ENCODE measurements at places on chromosomes 7 and 10.

DNA sequence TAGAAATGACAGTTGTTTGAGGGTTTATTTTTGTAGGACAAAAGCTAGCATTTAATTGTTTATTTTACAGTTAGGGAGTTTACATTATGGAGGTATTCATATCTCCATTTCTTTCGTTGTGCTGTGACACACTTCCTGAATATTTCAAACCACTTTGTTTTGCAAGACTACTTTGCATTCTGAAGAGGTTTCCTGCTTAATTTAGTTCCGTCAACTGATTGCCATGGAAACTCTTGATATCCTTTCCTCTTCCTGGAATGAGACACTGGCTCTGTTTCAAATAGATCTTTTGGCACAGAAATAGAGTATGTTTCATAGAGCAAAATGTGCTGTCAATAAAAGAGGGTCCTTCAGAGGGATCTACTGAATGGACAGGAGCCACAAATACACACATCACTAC lies 159.5 kb upstream of the AGR3 start:
- DNase-seq = no peak

DNA sequence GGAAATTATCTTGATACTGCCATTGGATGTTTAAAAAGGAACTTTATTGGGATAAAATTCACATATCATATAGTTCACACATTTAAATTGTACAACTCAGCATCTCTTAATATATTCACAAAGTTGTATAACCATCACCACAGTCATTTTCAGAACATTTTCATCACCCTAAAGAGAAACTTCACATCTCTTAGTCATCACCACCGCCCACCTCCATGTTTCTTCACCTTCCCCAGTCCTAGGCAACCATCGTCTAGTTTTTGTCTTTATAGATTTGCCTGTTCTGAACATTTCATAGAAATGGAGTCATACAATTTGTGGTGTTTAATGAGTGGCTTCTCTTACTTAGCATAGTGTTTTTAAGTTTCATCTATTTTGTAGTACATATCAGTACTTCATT lies 96.6 kb downstream of the ANKRD30A start:
- DNase-seq = no peak

DNA sequence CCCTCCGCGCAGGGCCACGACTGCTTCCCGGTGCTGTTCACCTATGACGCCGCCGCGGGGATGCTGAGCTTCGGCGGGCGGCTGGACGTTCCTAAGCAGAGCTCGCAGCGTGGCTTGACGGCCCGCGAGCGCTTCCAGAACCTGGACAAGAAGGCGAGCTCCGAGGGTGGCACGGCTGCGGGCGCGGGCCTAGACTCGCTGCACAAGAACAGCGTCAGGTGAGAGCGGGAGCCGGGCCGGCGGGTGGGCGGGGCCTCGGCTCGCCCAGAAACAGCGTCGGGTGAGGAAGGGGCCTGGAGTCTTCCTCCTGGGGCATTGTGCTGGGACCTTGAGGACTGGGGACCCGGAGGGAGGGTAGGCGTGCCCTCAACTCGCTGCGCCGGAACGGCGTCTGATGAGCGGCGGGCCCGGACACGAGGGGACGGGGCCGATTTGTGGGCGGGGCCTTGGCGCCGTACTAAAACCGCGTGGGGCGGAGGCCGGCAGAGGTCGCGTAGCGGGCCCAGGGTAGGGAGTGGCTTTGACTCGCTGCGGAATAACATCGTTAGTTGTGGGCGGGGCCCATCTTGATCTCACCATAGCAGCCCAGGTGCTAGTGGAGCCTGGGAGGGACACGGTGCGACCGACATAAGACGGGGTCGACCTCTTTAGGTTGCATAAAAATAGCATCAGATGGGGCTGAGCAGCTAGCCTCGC lies 15.6 kb downstream of the PDAP1 start:
- DNase-seq = no peak

- DNase-seq = no peak
Observed at GRCh38 chr10:118141471-118141870, 94.7 kb upstream of the RAB11FIP2 start.

- no peak for DNase-seq
Observed at GRCh38 chr10:13803566-13804554, 217.1 kb downstream of the PRPF18 start.

DNA sequence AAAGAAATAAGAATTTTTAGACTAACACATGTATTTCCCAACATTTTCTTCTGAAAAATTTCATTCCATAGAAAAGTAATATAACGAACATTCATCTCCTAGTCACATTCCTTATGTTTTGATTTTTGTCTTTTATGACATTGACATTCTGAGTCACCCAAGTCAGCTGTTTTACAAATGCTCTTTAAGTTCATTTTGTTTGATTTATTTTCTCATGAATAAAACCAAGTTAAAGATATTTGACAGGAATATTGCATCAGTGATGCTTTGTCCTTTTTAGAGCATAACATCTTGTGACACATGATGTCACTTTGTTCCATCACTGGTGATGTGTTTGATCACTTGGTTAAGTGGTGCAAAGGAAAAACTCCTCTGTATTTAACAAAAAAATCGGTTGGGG lies 48.4 kb downstream of the HGF start:
- DNase-seq = no peak

DNA sequence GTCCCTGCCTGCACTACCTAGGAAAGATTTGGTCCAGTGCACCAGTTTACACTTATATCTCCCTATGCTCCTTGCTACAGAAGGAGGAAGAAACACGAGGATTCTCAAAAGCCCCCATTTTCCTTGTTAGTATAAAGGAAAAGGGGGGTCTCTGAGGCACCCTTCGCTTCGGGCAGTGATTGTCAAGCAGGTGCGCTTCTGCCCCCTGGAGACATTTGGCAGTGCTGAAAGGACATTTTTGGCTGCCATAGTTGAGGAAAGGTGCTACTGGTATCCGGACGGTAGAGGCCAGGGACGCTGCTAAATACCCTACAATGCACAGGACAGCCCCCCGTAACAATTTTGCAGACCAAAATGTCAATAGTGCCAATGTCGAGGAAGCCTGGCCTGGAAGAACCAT lies 193.7 kb downstream of the GFRA1 start:
- DNase-seq = no peak

GRCh38 chr7:129664029-129665012 lies 52.8 kb downstream of the NRF1 start:
- no peak for DNase-seq

- no peak for DNase-seq
Observed at GRCh38 chr7:105743351-105744090, 132.9 kb downstream of the ATXN7L1 start.

GRCh38 chr10:47423476-47423875 lies 39.4 kb upstream of the ZNF488 start:
- no peak for DNase-seq

DNA sequence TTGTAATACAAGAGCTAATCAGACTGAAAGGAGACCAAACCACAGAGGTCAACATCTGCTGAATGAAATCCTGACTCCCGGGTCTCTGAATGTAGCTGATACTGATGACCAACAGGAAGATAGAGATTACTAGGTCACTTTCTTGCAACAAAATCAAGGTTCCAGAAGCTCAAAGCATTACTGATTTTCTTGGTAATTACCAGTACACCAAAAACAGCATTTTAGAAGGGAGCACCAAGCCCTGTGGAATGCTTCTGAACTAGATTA lies 177.7 kb downstream of the SLC25A13 start:
- no peak for DNase-seq

DNA sequence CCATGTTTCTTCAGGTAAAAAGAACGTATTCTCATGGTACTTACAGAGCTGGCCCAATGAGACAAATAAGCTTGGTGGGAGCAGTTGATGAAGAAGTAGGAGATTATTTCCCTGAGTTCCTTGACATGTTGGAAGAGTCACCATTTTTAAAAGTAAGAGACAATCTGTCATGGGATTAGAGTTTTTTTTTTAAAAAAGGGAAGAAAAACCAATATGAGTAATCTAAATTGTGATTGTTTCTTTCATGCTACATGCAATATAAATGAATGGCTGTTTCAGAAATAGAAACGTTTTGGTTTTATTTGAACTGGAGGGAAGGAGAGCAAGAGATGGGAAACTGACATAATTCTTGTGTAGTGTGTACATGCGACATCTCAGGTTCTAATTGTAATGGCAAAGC lies 32.8 kb downstream of the TMEM60 start:
- DNase-seq = no peak

- no peak for DNase-seq
Observed at GRCh38 chr10:119221666-119222065, 14.3 kb downstream of the GRK5 start.

DNA sequence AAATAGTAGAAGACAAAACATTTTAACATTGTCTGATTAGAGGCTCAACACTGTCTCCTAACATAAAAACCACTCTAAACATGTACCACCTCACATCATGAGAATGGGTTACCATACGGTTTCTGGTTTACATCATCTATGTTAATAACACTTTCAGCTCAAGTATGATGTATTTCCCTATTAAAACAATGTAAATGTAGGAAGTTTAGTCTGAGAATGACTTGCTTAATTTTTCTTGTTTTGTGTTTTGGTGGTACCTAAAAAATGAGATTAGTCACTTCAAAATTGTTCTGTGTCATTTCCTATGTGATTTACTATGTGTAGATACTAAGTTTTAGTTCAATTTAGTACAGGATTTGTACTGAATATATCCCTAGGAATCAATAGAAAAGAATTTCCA lies 195.8 kb upstream of the SEMA3C start:
- DNase-seq = no peak

DNA sequence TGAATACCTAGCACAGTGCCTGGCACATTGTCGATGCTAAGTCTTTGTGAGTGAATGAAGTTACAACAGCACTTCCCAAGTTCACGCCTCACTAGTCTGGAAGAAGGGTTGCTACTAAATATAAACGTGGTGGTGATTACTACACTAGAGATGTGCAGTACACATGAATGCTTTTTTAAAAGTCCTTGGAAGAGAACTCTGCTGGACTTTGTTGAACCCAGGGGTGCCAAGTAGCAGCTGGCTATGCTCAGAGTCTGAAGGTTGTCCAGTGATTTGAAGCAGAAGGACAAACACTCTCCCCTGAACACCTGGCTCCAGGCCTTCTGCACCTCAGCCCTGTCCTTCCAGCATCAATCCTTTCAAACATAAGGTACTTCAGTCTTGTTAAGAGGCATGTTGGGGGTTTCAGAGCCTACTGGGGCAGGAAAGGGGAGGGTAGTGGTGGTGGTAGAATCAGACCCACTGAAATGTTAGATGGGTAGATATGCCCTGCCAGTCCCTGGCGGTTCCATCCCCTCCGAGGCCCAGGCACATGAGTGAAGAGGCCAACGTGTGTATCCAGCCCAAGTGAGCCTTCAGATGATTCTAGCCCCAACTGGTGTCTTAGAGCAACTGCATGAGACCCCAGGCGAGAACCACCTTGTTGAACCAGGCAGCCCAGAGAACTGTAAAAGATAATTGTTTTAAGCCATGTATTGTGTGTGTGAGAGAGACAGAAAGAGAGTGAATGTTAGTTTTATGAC lies 94.4 kb downstream of the TAX1BP1 start:
- no peak for DNase-seq

GRCh38 chr7:105489409-105489808 lies 32.7 kb downstream of the PUS7 start:
- no peak for DNase-seq

GRCh38 chr7:17771901-17772408 lies 168.3 kb downstream of the SNX13 start:
- no peak for DNase-seq

DNA sequence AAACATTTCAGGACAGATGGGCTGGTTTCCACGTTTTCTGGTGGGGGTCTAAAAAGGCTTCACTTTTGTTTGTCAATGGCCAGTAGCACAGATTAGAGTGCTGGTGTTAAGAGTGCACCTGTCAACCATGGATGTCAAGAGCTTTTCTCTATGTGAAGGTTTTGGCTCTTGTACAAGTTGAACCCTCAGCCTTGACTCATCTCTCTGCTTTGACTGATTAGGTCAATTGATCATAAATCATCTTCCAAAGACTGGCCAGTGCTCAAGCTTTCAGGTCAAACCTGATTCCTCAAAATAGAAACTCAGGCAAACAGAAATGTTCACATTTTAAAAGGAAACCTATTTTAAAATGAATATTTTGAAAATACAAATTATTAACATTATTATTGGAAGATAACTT lies 59.6 kb upstream of the SP4 start:
- no peak for DNase-seq

DNA sequence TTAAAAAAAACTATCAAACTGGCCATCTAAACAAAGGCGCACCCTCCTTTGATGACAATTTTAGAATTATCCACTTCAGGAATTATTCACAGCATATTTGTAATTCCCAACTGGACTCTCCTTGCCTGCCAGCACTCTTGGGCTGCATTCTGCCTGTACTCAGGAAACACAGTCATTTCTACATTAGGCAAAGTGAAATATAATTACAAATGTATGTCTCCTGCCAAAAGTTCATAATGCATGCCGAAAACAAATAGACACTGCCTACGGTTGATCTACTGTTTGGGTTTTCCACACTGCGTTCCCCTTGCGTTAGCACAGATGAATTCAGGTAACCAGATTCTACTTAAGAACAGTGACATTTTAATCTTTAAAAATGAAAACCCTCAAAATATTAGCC lies 1.9 kb downstream of the HGF start:
- DNase-seq = no peak

DNA sequence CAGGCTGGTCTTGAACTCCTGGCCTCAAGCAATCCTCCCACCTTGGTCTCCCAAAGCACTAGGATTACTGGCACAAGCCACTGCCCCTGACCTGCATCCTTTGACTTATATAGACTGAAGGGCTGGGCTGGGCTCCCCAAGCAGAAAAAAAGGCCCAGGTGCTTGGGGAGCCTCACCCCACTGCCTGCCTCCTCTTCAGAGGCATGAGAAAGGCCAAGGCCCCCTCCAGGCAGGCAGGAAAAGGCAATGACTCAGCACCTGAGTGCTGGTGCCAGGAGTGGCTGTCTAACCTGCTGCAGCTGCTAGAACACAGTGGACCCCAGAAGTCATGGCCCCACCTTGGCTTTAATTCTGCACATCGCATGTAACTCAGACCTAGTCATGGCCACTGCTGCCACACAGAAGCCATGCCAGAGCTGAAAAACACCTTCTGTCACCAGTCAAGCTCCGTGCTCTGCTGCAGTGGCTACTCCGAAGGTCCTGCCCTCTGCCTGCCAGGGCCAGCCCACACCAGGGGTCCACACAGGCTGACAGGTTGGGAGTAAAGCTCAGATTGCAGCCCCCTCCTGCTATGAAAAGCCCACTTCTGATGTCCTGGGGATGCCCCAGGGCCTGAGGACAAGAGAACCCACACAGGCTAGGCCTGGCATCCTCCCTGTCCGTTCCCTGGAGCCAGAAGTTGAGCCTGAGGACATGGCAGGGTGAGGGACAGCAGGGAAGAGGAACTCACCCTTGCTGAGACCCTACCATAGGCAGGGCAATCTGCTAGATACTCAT lies 48.5 kb downstream of the GRID1 start:
- DNase-seq = no peak

- DNase-seq = no peak
Observed at GRCh38 chr7:44965441-44965903, 13.3 kb downstream of the MYO1G start.
